Stimulated activated CD4-positive, alpha-beta T cell treated with anti-CD3 and anti-CD28 coated beads, TNF-alpha, amount 100 ng/mL, for 48 hours (primary cell): ENCODE measurements at places on chromosomes 13 and 19.
A peak's percentile ranks its signal among the peaks of the same experiment; 100 is the strongest.

DNA sequence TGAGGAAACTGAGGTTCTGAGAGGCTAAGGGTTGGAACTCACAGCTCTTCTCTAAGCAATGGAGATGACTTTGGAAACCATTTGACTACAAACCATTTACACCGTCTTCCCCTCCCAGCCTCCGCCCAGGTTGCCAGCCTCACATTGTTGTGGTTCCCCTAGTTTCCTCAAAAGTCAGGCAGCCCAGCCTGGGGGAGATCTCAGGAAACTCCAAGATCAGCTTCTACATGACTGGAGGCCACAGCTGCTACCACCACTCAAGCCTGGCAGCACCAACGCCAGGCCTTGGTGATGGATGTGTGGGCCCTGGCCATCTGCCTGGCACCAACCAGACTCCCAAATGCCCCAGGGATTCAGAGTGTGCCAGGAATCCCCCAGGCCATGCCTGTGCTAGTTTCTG, 207.9 kb downstream of the TSHZ3 start:
- DNase-seq = no peak

DNA sequence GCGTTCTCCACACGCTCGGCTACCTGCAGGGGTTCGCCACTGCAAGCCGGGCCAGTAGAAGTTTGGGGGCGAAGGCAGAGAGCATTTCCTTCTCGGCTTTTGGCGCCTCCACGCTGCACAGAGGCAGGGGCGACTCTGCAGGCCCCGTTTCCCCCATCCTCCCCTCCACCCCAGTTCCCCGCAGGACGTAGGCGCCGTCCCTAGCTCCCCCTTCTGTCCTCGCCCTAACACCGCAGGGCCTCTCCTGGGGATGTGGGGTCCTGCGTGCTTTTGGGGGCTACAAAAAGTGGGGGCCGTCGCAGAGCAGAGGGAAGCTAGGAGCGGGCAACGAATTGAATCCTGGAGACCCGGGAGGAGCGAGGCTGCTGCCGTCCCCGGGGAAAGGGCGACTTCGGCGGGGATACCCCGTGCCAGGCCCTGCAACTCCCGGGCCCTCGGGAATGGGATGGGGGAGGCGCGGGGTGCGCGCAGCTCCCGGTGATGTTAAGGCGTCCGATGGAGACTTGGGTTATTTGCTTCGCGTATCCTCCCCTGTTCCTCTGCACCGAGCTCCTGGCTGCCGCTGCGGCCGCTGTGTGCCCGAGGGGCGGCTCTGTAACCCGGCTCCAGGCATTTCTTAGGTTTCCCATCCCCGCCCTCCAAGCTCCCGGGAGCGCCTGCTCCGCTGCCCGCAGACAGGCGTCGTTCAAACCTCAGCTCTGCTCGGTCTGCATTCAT, 255.9 kb upstream of the SOX21 start:
- no peak for DNase-seq

DNA sequence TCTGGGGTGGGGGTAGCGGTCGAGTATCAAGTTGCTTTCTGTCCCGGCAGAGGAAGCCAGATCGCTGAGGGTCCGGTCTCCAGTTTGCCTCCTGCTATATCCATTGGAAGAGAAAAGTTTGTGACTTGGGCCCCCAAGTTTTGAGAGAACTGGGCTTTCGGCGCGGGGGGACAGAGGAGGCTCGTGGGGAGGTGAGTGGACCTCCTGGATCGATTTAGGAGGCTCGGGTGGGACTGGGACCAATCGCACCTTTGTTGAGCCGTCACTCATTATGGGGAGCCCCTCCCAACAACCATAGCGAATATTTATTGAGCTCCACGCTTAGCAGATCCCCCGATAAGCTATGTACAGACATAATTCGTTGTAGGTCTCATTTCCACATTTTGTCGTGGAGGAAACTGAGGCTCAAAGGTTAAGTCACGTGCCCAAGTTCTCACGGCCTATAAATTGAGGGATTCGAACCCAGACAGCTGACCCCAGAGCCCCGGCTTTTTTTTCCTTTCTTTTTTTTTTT, 909 bp downstream of the RFXANK start:
- DNase-seq = no peak

DNA sequence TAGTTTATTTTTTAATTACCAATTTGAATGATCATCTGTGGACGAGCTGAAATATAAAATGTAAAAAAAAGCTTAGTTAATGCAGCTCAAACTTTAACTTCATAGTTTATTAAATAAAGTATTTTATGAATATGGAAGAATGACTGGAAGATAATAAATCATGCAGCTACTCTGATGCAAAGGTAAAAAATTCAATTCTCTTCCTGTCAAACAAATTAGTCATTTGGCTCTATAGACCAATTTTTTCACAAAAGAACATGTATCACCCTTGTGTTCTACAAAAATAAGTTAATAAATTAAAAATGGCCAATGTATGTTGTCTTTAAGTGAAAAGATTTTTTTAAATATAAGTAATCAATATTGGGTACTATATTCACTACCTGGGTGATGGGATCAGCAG, 26.2 kb downstream of the EXOSC8 start:
- no peak for DNase-seq

DNA sequence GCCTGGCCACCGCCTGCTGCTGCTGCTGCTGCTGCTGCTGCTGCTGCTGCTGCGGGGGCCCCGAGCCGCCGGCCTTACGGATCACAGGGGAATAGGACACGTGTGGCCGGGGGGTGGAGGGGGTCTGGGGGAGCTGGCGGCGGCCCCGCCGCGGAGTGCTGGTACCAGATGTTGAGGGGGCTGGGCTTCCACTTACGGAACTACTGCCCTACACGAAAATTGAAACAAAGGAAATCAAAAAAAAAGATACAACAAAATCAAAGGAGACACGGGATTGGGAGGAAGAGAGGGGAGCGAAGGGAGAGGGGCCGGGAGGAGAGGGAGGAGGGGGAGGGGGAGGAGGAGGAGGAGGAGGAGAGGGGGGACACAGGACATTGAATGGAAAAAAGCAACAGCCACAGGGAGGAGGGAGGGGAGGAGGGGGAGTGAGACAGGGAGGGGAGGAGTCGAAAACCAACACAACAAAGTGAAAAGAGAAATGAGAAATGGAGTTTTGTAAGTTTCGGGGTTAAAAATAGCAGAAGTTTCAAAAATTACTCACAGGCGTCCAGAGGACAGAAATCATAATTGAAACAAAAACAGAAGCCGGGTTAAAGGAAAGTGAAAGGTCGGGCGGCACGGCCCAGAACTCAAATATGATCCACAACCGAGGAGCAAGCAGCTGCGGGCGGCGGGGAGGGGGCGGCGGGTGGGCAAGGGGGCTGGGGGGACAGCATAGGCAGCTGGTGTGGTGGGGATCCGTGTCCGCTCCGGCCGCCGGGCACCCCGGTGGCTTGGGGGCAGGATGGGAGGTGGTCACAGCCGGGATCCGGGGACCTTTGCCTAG, 57.8 kb downstream of the IER2 start:
- peak; percentile 60 for DNase-seq

DNA sequence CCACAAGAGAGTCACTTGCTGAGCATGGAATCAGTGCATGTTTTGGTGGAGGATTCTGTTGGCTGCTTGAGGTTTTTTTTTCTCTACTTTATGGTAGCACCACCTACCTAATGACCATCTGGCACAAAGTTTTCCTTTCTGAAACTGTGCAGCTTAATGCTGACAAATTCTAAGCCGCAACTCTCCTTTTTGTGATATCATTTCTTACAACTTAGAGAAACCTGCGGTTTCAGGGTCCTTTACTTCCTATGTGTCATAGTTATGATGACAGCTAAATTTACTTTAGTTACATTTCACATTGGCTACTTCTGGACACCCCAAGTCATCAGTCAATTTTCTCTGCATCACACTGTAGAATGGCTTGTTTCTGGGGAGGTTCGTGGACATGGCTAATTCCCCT, 115.4 kb upstream of the TMTC4 start:
- DNase-seq = no peak

- no peak for DNase-seq
Measured at GRCh38 chr19:5498830-5499550, 43.8 kb downstream of the ZNRF4 start.

GRCh38 chr19:9430444-9430843, 4.9 kb downstream of the ZNF266 start:
- no peak for DNase-seq

GRCh38 chr13:94063096-94063495, 416.4 kb downstream of the DCT start:
- no peak for DNase-seq

- no peak for DNase-seq
Measured at GRCh38 chr13:100636441-100636840, 38.2 kb downstream of the TMTC4 start.

- no peak for DNase-seq
Measured at GRCh38 chr13:36914648-36915047, 5.4 kb downstream of the SMAD9 start.

DNA sequence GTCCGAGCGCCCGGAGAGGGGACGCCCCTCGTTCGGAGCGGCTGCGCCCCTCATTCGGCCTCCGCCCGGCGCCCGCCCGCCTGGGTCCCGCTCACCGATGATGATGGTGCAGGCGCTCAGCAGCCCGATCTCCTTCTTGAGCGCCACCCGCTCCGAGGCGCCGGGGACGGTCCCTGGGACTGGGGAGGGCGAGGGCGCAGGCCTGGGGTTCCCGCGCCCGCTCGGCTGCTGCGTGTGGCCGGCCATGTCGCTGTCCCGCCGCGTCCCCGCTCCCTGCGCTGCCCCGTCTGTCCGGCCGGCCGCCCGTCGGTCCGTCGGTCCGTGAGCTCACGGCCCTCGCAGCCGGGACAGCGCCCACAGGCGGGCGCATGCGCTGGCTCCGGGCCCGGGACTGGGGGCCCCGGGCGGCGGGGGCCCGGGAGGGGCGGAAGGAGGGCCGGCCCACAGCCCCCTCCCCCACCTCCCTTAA, at the start of gene SLC7A10:
SLC7A10 (minus strand) TSS at position 393 of the 469 bp plus-strand sequence; CDS start at position 246, 147 bp downstream.
- no peak for DNase-seq

- no peak for DNase-seq
Measured at GRCh38 chr19:246551-246950, 44.7 kb downstream of the PLPP2 start.

DNA sequence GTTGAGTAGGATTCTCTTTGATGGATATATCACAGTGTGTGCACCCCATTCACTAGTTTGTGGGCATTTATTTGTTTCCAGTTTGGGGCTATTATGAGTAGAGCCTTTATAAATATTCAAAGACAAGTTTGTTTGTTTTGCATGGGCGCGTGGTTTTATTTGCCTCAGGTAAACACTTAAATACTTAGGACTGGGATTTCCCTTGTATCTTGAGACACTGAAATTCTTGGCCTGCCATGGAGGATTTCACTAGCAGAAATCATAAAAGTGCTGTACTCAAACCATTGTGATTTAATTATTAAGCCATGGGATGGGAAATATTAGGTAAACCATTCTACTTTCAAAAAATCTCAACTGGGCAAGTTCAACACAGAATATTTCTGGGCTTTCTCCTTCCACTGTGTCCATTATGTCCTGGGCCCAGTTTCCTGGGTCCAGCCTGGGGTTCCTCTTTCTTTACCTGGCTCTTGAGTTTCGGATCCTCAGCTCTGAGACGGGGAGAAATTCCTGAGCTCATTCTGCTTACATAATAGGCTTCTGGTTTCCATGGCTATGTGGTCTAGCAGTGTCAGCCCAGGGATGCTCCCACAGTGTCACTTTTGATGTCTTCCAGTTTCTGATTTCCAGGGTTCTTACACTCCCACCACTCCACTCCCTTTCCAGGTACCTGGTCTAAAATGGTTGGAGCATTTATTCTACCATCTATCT, 14.4 kb downstream of the MYO16 start:
- DNase-seq = no peak

DNA sequence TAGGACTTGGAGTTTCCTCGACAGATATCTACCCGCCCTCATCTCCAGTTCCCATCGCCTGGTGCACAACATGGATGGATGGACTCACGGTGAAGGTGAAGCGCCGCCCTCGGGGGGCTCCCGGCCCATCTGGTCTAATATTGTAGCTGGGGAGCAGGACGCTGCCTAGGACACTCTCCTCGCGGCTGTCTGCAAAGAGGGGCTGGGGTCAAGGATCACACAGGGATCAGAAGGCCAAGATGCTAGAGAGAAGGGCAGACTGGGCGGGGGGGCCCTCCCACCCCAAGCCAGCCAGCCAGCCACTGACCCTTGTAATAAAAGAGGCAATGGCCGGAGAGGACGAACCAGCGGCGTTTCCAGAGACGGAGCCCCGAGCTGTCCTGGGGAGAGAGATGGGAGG, 7.1 kb downstream of the PLEKHA4 start:
- DNase-seq = no peak

GRCh38 chr13:65784088-65784816, 1445.9 kb downstream of the PCDH9 start:
- no peak for DNase-seq

GRCh38 chr19:18287836-18288772, 6.7 kb upstream of the JUND start:
- no peak for DNase-seq

GRCh38 chr13:20431080-20431479, 94.6 kb downstream of the CRYL1 start:
- no peak for DNase-seq

DNA sequence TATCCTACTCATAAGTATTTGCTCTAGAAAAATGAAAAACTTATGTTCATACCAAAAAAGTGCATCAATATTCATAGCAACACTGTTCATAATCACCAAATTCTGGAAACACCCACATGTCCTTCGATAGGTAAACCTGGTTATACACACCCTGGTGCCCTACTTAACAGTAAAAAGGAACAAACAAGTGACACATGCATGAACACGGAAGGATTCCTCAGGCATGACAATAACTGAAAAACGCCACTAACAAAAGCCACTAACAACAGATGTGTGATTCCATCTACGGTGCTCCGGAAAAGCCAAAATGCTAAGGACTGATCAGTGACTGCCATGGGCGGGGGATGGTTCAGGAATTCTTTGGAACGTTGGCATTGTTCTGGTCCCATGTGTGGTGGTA, 65.5 kb downstream of the STK24 start:
- no peak for DNase-seq

GRCh38 chr13:113474179-113474578, 16.3 kb downstream of the DCUN1D2 start:
- DNase-seq = no peak

DNA sequence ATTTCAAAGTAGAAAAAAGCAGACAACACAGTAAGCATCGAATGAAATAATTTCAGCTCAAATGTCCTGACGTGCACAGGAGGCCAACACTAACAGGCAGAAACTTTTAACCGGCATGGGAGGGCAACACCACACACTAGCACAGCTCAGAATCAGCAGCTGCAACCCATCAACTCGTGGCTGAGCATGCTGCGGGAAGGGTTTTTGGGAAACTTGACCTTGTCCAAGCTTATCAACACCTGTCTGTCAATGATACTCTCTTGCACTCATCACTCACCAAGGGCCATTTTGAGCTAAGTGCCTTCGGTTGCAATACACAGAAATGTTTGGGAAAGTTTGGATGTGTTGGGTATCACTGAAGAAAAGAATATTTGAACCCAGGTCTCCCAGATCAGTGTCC, 483.7 kb downstream of the TSHZ3 start:
- no peak for DNase-seq

GRCh38 chr13:51331354-51331861, 8.1 kb upstream of the SERPINE3 start:
- no peak for DNase-seq
